Astrocyte of the hippocampus (primary cell): ENCODE measurements at places on chromosomes 6 and 20.
A peak's percentile ranks its signal among the peaks of the same experiment; 100 is the strongest.

DNA sequence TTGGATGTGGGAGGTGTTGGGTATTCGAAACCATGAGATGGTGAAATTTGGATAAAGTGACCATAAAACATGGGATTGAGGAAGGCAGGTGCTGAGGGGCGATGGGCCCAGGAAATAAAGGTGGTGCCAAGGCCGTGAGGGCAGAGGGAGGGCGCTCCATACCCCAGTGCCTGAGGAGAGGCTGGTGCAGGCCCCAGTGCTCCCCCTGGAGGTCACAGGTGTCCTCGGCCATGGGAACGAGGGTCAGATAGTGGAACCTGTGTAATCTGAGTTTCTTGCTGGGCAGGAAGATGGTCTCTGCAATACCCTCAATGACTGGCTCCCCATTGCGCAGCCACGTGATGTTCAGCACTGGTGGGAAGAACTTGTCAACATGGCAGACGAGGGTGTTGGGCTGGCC, 16.2 kb downstream of the HLA-DPB1 start:
- no peak for DNase-seq

GRCh38 chr6:101912311-101912710, 518.8 kb downstream of the GRIK2 start:
- peak; percentile 4 for DNase-seq

GRCh38 chr6:16503241-16503775, 258.0 kb downstream of the ATXN1 start:
- no peak for DNase-seq

DNA sequence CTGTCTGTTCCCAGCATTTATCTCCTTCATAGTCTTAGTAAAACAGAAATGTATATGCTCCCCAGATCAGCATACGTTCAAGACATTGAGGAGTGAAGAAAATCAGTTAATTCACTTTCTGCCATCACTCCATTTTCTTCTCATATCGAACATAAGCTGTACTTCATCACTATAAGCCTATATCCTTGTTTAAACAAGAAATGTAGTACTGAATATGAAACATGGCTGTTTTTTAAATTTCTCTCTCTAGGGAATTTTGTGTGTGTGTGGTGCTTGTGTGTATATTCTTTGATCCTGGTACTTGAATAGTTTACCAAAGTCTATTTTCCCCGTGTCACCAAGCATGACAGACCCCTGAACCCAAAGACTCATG, 107.1 kb downstream of the HFE start:
- no peak for DNase-seq

DNA sequence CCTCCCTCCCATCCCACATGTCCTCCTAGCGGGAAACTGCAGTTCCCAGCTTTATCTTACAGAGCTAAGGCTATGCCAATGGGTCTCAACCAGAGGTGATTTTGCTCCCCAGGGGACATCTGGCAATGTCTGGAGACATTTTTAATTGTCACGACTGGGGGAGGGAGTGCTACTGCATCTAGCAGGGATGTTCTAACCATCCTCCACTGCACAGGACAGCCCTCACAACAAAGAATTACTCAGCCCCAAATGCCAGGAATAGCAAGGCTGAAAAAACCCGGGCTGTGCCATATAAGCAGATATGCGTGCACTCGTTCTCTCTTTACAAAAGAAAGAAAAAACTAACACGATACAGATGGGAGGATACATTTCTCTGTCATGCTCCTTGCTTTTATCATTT, 8.5 kb downstream of the MRPS18A start:
- no peak for DNase-seq

- no peak for DNase-seq
Measured at GRCh38 chr6:33164665-33165373, 27.4 kb downstream of the COL11A2 start.

DNA sequence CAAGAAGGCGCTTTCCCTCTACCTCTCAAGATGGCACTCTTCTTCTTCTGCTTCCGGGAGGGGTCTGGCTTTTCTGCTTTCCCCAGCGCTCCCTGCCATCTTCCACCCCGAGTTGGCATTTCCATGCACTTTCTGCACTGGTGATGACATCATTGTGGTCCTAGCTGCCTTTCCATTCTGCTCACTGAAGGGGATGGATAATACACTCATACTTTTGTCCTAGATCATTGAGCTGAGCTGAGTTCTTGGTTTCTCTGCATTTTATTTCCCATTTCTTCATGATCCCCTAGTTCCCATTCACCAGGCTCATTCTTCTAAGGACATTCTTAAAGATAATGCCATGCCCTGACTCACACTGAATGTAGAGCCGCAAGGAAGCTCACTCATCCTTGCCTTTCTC, 96.7 kb downstream of the EDN1 start:
- DNase-seq = peak; percentile 82

DNA sequence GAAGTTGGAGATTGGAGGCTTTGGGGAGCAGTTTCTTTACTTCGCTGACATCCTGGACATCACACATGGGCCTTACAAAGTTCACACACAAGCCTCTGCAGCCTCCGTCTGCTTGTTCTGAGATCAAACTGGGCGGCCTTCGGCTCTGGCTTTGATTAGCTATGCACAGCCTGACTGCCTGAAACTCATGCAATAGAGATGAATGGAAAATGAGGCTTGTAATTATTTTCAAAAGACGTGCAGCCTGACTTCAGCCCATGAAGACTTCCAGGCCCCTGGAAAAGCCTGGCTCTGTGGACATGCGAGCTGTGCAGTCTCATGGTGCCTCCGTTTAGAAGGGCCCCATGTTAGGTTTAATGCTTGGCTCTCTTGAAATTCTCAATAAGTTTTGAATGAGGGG, 480.5 kb upstream of the SULF2 start:
- no peak for DNase-seq
